ENCODE measurements at places on chromosomes 6 and 20. TPM values are rescaled to one million over a fixed set of nuclear protein-coding genes. Genes with fewer than 3 reads are reported as not detected.
A peak's percentile ranks its signal among the peaks of the same experiment; 100 is the strongest.

DNA sequence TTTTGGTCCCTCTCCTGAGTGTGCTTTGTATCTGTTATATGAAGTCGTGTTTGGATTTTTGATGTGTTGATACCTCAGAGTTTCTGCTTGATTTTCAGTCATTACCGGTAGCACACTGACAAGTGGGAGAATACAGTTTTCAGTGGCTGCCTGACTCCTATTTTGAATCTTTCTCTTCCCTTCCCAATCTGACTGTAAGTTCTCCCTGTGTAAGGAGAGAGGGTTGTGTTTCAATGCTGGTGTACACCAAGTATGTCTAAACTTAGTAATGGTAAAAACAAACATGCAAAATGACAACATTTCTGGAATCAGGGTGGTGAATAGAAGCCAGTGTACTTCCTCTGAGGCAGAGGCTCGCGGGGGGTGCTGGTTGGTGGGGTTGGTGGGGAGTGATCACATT, 103.4 kb downstream of the HIVEP1 start:
- H3K4me3 ChIP-seq: no peak overlapping the region
- H3K27me3 ChIP-seq: no peaks in the 10 kb centered on the region
- no peak for DNase-seq
- H3K27ac ChIP-seq: no peak overlapping the region
- H3K4me1 ChIP-seq: no peaks in the 10 kb centered on the region
- no peaks in the 10 kb centered on the region for H3K36me3 ChIP-seq

DNA sequence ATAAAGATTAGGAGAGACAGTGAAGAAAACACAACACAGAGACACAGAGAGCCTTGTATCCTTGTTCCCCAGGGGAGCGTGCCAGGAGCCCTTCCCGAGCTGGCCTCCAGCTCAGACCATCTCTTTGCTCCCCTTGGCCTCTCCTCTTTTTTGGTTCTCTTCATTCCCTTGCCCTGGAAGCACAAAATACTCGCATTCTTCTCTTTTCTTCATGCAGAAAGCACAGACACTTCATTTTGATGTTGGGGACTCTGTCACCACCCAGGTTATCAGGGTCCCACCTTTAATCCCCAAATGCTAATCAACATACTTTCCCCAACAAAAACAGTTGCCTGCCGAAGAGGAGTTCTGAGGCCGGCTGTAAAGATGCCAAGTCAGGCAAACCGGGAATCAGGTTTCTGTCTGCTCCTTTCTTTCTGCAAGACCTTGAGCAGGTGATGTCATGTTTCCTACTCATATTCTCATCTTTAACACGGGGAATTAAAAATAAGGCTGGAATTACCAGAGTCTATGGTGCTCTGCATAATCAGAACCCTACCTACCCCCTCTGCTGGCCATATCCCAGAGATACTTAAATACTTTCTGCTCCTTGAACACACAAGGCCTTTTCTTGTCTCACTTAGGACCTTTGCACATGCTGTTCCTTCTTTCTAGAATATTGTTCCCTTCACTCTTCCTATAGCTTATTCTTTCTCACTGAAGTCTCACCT, 21.7 kb downstream of the TGM6 start:
- H3K36me3 ChIP-seq: no peaks in the 10 kb centered on the region
- H3K4me3 ChIP-seq: no peak overlapping the region
- no peak overlapping the region for H3K27ac ChIP-seq
- no peaks in the 10 kb centered on the region for H3K27me3 ChIP-seq
- H3K4me1 ChIP-seq: no peaks in the 10 kb centered on the region

GRCh38 chr6:133218852-133219251, 22.3 kb upstream of the EYA4 start:
- DNase-seq: no peak
- H3K27me3 ChIP-seq: no peaks in the 10 kb centered on the region
- H3K36me3 ChIP-seq: no peaks in the 10 kb centered on the region
- no peaks in the 10 kb centered on the region for H3K4me1 ChIP-seq
- no peak overlapping the region for H3K27ac ChIP-seq

- DNase-seq: no peak
- H3K27ac ChIP-seq: no peak overlapping the region
- H3K4me3 ChIP-seq: no peak overlapping the region
- H3K36me3 ChIP-seq: no peaks in the 10 kb centered on the region
Observed at GRCh38 chr6:85163156-85164080, 286.5 kb upstream of the NT5E start.

DNA sequence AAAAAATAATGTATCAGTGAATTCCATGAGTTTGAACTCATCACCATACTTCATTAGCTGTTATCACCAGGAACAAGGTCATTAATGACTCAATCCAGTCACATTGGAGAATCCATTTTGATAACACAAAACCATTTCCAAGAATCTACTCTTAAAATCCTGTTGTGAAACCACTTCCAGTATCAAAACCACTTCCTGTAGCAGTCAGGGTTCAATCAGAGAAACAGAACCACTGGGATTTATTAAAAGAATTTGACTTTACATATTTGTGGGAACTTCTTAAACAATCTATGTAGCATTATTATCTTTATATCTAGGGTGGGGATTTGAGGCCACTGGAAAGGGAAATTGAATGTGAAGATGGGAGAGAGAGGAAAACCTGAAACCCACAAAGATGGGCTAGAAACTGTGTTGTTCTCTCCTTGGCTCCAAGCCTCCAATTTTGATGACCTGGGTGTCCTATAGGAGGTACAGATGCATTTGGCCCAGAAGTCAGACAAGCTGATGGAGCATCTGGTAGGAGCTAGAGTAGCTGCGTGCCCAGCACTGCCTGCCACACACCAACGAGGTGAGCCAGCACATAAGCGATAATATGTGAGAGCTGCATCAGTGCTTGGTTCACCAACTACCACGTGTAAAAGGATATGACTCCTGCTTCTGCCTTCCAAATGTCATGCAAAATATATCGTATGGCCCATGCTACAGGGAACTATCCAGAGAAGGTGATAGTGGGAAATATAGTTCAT, 117.0 kb downstream of the TMEM200A start:
- peak overlapping the region; percentile 60 for H3K27ac ChIP-seq
- H3K36me3 ChIP-seq: no peaks in the 10 kb centered on the region
- H3K4me3 ChIP-seq: no peak overlapping the region

GRCh38 chr6:1233924-1234323, 78.0 kb upstream of the FOXQ1 start:
- no peak overlapping the region for H3K4me3 ChIP-seq
- no peak for DNase-seq
- H3K27me3 ChIP-seq: no peaks in the 10 kb centered on the region

GRCh38 chr6:114735025-114735735, 392.4 kb upstream of the HS3ST5 start:
- no peaks in the 10 kb centered on the region for H3K36me3 ChIP-seq
- no peak overlapping the region for H3K4me3 ChIP-seq
- no peak for DNase-seq
- H3K4me1 ChIP-seq: no peaks in the 10 kb centered on the region

- no peaks in the 10 kb centered on the region for H3K27me3 ChIP-seq
- H3K4me3 ChIP-seq: no peak overlapping the region
- no peaks in the 10 kb centered on the region for H3K36me3 ChIP-seq
Observed at GRCh38 chr6:51842061-51842803, 245.2 kb downstream of the PKHD1 start.

DNA sequence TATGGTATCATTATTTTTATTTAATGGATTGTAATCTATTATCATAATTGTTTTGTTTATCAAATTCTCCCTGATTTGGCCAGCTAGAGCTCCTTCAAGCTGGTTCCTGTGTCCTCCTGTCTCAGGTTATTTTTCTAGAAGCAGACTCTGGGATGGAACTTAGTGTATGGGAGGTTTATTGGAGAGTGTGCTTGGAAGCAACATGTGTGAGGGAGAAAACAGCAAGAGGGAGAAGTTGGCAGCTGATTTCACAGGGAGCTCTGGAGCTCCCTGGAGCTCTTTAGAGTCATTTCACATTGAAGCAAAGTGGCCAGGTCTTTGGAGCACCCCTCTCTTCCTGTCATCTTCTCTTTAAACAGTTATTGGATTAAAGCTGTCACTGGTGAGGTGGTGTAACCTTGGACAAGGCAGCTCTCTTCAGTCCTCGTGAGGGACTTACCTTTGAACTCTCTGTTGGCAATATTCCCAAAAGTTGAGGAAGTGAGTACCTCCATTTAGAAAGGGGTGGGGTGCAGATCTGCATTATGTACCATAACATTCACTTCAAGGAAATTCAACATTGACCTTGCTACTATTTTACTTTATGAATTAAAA, 103.6 kb downstream of the PHF3 start:
- DNase-seq: no peak
- no peaks in the 10 kb centered on the region for H3K27me3 ChIP-seq
- no peak overlapping the region for H3K27ac ChIP-seq
- H3K4me1 ChIP-seq: no peaks in the 10 kb centered on the region
- no peak overlapping the region for H3K4me3 ChIP-seq

GRCh38 chr6:34897130-34897529, 8.1 kb downstream of the ANKS1A start:
- no peak for DNase-seq
- H3K36me3 ChIP-seq: no peaks in the 10 kb centered on the region
- no peak overlapping the region for H3K4me3 ChIP-seq
- H3K4me1 ChIP-seq: no peaks in the 10 kb centered on the region
- H3K27me3 ChIP-seq: no peaks in the 10 kb centered on the region

GRCh38 chr6:71446470-71446869, 157.9 kb downstream of the OGFRL1 start:
- no peak overlapping the region for H3K27ac ChIP-seq
- H3K27me3 ChIP-seq: no peaks in the 10 kb centered on the region
- no peak overlapping the region for H3K4me3 ChIP-seq
- H3K36me3 ChIP-seq: no peaks in the 10 kb centered on the region

GRCh38 chr6:24205020-24205492, 79.0 kb downstream of the NRSN1 start:
- H3K36me3 ChIP-seq: no peaks in the 10 kb centered on the region
- H3K27ac ChIP-seq: no peak overlapping the region
- peak; percentile 55 for DNase-seq
- no peak overlapping the region for H3K4me3 ChIP-seq
- H3K4me1 ChIP-seq: no peaks in the 10 kb centered on the region

GRCh38 chr6:2957696-2958330, 13.6 kb downstream of the SERPINB6 start:
- no peak for DNase-seq
- peaks cover 27% of the 10 kb centered on the region for H3K4me1 ChIP-seq
- no peak overlapping the region for H3K27ac ChIP-seq
- H3K27me3 ChIP-seq: no peaks in the 10 kb centered on the region

- H3K27me3 ChIP-seq: no peaks in the 10 kb centered on the region
- peak; percentile 49 for DNase-seq
- H3K4me3 ChIP-seq: no peak overlapping the region
- no peaks in the 10 kb centered on the region for H3K36me3 ChIP-seq
- H3K4me1 ChIP-seq: no peaks in the 10 kb centered on the region
Observed at GRCh38 chr6:56259234-56260077, 12.1 kb upstream of the COL21A1 start.

GRCh38 chr20:62376112-62377063, 9.3 kb upstream of the LAMA5 start:
- no peaks in the 10 kb centered on the region for H3K36me3 ChIP-seq
- peaks cover 29% of the 10 kb centered on the region for H3K4me1 ChIP-seq
- H3K27me3 ChIP-seq: no peaks in the 10 kb centered on the region

- no peak for DNase-seq
- no peaks in the 10 kb centered on the region for H3K36me3 ChIP-seq
- no peaks in the 10 kb centered on the region for H3K27me3 ChIP-seq
- H3K4me1 ChIP-seq: no peaks in the 10 kb centered on the region
- no peak overlapping the region for H3K27ac ChIP-seq
Observed at GRCh38 chr6:48917233-48917632, 545.8 kb downstream of the MMUT start.

- peaks cover 3% of the 10 kb centered on the region for H3K4me1 ChIP-seq
- H3K27me3 ChIP-seq: peaks cover 52% of the 10 kb centered on the region
- peak; percentile 43 for DNase-seq
- no peak overlapping the region for H3K27ac ChIP-seq
- no peak overlapping the region for H3K4me3 ChIP-seq
Observed at GRCh38 chr20:37911838-37912281, 8.9 kb downstream of the VSTM2L start.

DNA sequence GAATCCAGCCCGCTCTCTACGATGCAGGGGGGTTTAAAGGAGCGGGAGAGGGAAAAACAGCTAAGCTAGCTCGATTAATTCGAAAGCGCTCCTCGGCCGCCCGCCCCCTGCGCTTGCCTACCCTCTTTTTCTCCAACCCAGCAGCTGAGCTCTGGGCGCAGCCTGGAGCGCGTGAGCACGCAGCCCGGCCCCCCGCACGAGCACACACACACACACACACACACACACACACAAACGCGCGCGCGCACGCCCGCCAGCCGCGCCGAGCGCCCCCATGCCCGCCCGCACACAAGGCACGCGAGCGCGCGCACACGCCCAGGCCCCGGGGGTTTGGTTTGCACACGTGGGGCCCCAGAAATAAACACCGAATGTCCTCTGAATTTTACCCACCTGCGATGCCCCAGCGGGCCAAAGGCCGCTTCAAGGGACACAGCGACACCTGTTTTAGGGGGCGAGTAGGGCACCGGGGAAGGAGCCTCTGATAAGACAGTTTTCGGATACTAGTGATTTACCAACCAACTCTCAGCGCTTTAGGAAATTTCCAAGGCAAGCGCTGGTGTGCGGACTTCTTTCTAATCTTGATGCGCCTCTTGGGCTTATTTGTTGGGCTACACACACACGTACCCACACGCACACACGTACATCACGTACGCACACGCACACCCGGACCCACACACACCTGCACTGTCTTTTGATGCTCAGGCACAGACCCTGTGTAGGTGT, 802 bp upstream of the NRN1 start:
- DNase-seq: no peak
- H3K27me3 ChIP-seq: peaks cover 46% of the 10 kb centered on the region
- H3K4me1 ChIP-seq: no peaks in the 10 kb centered on the region

- H3K4me1 ChIP-seq: peaks cover 13% of the 10 kb centered on the region
- H3K27ac ChIP-seq: no peak overlapping the region
- peak; percentile 89 for DNase-seq
- H3K4me3 ChIP-seq: no peak overlapping the region
Observed at GRCh38 chr6:12578751-12579150, 137.8 kb upstream of the PHACTR1 start.

GRCh38 chr20:14470977-14471661, 133.7 kb upstream of the FLRT3 start:
- no peak for DNase-seq
- no peaks in the 10 kb centered on the region for H3K4me1 ChIP-seq
- no peak overlapping the region for H3K27ac ChIP-seq
- no peak overlapping the region for H3K4me3 ChIP-seq
- no peaks in the 10 kb centered on the region for H3K27me3 ChIP-seq

- no peak overlapping the region for H3K4me3 ChIP-seq
- no peaks in the 10 kb centered on the region for H3K36me3 ChIP-seq
- no peaks in the 10 kb centered on the region for H3K4me1 ChIP-seq
- H3K27ac ChIP-seq: no peak overlapping the region
- H3K27me3 ChIP-seq: no peaks in the 10 kb centered on the region
Observed at GRCh38 chr6:44593539-44593944, 206.0 kb downstream of the CDC5L start.

DNA sequence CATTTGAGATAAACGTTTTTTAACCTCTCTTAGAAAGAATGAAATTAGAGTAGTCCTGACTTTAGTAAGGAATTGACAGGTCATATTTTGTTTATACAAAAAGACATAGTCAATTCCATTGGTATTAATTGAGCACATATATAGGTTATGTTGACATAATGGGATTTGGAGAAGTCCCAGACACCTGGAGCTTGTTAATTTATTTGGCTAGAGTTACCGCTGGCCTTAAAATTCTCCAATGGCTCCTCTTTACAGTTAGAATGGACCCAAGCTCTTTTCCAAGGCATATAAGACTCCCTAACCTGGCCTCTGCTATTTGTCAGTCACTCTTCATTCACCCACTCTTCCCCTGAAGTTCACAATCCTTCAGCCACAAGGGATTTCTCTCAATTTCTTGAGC, 221.3 kb downstream of the CBLN4 start:
- H3K27me3 ChIP-seq: no peaks in the 10 kb centered on the region
- no peak overlapping the region for H3K27ac ChIP-seq
- H3K4me1 ChIP-seq: no peaks in the 10 kb centered on the region
- H3K36me3 ChIP-seq: no peaks in the 10 kb centered on the region

TBXT gene
- not detected for total RNA-seq

DDX39B gene
- 370 TPM for total RNA-seq
